SK-N-MC (cell line): ENCODE measurements at places on chromosomes 5 and 9.

- no peak for DNase-seq
Observed at GRCh38 chr5:118614731-118615456, 373.5 kb downstream of the DTWD2 start.

GRCh38 chr9:97979788-97980478 lies 3.2 kb upstream of the ANP32B start:
- no peak for DNase-seq

GRCh38 chr5:158884827-158885518 lies 214.7 kb downstream of the EBF1 start:
- DNase-seq: no peak

- no peak for DNase-seq
Observed at GRCh38 chr5:137344021-137344420, 155.1 kb downstream of the SPOCK1 start.

GRCh38 chr5:17219006-17219422 lies 1.6 kb downstream of the BASP1 start:
- no peak for DNase-seq

DNA sequence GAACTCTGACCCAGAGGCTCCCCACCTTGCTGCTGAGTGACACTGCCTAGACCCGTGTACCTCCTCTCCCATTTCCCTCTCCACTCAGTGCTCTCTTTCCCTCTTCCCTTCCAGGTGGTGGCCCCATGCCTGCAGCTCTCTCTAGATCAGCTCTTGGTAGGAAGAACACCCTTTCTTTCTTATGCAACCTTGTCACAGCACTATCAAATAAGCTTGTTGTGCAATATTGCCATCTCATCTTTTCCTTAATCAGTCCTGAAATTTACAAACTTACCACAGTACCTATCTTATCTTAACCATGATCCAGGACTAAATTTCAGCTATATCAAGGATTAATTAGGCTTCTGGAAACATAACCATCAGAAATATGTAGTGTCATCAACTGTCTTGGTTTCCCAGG lies 88.6 kb downstream of the ZFAND5 start:
- no peak for DNase-seq

DNA sequence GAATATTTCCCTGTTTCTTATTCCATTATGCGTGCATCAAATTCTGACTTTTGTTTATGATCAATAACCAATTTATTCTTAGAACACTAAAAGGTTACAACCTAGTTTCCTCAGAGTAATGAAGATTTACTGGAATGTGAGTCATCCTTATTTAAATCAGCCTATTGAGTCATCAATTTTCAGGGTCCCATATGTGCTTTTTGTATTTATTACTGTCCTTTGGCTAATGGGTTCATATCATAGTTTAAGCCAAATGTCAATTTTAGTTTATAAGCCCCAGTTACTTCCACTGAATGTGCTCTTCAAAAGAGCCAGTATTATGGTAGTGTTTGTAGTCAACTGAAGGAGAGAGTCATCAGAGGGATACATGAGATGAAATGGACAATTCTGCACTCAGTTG lies 359.2 kb downstream of the PRR16 start:
- no peak for DNase-seq

DNA sequence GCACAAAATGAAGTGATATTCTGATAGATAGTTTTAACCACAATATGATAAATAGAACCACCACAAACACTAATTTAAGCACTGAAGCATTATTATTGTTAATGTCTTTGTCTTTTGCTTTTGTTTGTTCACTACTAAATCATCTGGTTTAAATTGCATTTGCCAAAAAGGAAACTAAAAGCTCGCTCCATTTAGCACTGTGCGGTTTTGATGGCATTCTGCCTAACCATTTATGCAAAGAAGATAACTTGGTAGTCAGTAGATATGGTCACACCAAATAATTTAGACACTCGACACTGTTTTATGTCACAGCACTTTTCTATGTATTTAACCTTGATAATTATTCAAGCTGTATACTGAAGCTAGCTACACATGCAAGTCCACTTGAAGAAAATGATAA lies 849.8 kb upstream of the CDH6 start:
- DNase-seq: peak; percentile 57

GRCh38 chr5:127878174-127878750 lies 175.1 kb downstream of the CCDC192 start:
- DNase-seq: no peak

DNA sequence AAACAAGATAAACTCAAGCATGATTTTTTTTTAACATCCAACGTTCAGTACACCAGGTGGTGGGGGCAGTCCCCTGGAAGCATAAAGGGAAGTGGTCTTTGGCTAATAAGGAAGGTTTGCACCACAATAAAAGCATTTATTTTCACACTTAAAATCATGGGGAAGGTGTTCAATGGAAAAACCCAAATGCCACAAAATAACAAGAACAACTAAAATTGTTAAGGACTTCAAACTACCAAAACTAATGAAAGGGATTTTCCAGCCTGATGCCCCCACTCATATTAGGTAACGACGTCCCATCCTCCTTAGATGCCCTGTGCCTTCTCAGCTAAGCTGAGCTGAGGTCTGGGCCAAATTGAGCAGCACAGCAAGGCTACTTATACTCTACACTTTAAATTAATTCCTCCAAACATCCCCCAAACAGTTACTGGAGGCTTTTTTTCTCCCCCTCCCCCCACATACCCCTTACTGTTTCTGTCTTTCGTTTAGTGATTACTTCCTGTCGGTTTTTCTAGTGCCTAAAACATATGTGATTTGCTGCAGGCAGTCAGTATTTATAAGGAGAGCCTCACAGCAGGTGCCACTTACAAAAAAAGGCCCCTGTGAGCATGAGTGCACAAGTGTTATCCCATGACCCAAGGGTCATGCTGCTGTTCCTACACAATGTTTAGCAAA lies 259.7 kb upstream of the ZNF608 start:
- no peak for DNase-seq

DNA sequence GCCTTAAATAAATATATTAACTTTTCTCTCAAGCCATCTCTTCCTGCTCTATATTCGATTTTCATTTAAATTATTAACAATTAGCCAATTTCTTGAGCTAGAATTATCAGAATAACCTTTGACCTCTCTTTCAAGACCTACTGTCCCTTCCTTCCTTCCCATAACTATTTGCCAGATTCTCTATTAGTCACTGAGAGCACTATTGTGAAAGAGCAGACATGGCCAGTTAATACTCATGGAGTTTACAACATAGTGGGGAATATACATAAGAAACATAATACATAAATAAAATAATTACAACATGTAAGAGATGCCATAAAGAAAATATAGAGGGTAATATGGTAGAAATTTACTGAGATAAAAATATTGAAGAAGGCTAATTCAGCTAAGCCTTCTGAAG lies 72.1 kb upstream of the CHD1 start:
- DNase-seq: no peak

- DNase-seq: no peak
Observed at GRCh38 chr9:93037476-93037971, 21.0 kb upstream of the SUSD3 start.

DNA sequence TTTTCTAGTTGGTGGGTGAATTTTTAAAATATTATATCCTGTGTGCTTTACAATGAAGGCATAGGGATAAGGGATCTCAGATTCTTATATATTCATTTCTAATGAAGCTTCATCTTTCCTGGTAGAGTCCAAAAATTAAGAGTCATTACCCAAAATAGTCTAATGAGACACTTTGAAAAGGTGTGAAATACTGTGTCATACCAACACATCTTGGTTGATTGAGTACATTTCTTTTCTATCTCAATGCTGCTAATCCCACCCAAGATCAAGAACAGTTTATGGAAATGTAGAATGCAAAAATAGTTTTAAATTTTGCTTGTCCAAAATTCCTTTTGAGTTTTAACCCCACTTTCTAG lies 7.4 kb downstream of the EBF1 start:
- no peak for DNase-seq

- DNase-seq: no peak
Observed at GRCh38 chr9:135032041-135032835, 55.2 kb upstream of the OLFM1 start.

GRCh38 chr9:4680173-4680525 lies 780 bp downstream of the CDC37L1 start:
- DNase-seq: no peak

DNA sequence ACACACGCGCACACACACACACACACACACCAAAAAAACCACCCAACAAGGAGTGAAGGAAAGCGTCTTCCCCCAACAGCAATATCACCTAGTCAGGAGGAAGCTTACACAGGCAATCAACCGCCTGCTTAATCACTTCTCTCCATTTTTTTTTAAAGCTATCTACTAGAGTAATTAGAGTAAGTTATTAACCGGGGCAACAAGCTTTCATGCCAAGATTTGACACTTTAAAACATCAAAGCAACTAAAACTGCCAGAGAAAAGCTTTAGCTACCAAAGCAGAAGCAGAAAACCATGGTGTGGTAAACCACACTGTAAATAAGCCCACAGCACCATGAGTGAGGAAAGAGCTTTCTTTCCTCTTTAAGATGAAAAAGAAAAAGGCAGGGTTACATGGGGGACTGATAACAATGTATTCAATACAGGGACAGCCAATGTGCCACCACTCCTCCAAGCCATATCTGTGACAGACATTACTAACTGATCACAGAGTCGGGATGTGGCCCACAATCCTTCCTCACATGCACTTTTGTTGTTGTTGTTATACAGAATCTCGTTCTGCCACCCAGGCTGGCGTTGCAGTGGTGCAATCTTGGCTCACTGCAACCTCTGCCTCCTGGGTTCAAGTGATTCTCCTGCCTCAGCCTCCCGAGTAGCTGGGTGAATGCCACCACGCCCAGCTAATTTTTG lies 282.1 kb downstream of the CRB2 start:
- DNase-seq: no peak
